ENCODE measurements at places on chromosomes 3 and 15.

- DNase-seq = no peak
Measured at GRCh38 chr3:119978554-119979208, 115.6 kb downstream of the GSK3B start.

- DNase-seq = no peak
Measured at GRCh38 chr3:151761581-151761980, 27.9 kb downstream of the AADACL2 start.

GRCh38 chr3:134797741-134798451 lies 2.8 kb downstream of the EPHB1 start:
- DNase-seq = no peak

DNA sequence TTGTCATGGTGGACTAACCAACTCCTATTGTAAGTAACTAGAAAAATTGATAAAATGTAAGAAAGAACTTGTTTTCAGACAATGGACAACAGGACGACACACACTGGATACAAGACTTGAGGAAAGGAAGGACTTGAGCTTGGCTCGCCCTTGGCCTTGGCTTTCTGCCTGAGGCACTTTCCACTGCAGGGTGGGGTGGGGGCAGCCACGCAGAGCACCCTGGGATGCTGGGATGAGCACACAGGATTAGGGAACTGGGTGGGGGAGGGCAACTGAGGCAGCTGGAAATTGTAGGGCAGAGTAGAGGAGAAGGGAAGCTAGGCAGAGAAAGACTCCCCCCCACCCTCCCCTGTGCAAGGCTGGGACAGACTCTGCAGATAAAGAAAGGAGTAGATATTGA lies 25.5 kb upstream of the HHATL start:
- DNase-seq = no peak

- no peak for DNase-seq
Measured at GRCh38 chr3:36876181-36876936, 68.5 kb downstream of the TRANK1 start.

DNA sequence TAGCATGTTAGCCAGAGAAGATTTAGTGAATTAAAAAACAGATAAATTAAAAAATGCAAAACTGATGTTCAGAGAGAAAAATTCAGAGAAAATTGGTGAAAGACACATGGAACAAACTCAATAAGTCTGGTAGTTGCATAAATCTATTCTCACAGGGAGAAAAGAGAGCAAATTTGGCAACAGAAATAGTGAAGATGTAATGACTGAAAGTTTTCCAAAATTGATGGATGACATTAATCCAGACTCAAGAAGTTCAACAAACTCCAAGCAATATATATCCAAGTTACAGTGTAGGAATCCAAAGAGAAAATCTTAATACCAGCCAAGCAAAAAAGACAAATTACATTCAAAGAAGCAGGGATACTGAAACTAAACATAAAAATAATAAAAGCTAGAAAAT lies 302.7 kb upstream of the ARPP21 start:
- DNase-seq = no peak

DNA sequence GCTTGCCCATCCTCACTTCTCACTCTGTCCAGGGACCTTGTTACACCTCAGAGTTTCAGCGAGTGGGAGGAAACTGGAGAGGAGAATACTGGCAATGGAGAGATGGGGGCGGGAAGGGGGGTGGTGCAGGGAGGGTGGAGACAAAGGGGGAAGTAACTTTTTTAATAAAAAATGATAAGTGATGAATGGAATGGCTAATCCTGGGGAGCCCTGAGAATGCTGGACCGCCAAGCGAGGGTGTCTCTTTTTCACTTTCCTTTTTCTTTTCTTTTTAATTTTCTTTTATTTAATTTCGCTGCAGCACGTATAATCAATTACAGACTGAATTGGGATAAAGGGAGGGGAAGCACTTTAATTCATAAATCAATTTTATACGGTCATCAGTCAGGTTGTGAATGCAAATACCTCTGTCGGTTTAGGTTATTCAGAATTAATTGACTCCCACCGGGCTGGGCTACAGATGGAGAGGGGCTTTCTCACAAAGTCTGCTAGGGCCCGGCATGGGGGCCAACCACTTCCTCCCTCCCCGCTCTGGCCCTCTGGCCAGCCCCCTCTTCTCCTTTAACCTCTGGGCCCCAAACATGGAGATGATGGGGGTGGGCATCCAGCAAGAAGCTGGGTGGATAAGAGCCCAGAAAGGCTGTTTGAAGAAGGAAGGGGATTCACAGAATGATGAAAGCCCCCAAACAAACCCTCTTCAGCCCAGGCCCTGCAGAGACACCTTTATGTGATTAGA lies 106.8 kb upstream of the BOC start:
- DNase-seq = no peak

- peak; percentile 70 for DNase-seq
Measured at GRCh38 chr3:108453565-108453964, 56.8 kb downstream of the MYH15 start.

- no peak for DNase-seq
Measured at GRCh38 chr3:17972030-17972429, 229.6 kb upstream of the TBC1D5 start.

DNA sequence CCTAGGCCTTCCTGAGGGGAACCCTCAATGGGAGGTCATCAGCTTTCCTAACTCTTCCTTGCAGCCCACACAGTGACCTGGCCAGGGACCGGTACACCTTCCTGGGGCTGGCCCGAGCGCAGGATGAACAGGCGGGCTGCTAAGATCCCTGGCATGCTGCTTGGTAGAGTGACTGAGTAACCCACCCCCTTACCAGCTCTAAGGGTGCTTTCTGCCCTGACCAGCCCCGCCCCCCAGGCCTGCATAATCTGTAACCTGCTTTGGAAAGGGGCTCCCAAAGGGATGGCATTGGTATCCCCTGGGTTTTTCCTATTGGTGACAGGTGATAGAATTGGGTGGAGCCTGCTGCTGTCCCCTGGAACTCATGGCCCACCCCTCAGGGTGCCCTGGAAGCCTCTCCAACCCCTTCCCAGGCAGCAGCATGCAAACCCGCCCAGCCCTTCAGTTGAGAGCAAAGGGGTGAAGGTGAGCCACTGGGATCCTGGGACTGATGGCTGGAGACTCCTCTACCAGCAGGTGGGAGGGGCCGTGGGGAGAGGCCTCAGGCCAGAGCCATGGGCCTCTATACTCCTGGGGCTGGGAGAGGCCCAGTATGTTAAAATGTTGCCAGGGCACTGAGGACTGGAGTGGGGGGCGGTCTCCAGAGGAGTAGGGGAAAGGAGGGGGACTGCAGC lies 11.1 kb upstream of the KIF7 start:
- DNase-seq = no peak

- no peak for DNase-seq
Measured at GRCh38 chr15:60572541-60573421, 93.8 kb upstream of the ICE2 start.

- no peak for DNase-seq
Measured at GRCh38 chr15:71250936-71251583, 135.8 kb downstream of the THSD4 start.

- DNase-seq = peak; percentile 8
Measured at GRCh38 chr3:170220871-170221270, 1.4 kb upstream of the PRKCI start.

DNA sequence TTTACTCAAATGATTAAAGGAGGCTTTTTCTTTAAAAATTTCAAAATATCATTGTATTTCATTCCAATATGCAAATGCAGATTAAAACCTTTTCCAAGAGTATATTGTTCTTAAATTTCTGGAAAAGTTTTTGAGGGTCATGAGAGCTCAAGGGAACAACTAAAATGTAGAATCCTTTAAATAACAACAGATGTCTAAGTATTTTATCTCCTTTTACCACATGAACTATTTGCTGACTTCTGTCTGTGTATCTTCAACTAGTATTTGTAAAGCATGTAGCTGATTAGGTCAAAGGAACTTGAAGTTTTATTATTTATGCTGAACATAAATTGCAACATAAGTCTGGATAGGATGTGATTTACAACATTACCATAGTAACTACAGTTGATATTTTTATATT lies 402.6 kb downstream of the CNTN6 start:
- no peak for DNase-seq

- DNase-seq = no peak
Measured at GRCh38 chr3:150759319-150759718, 3.6 kb downstream of the SIAH2 start.

GRCh38 chr3:107242579-107242978 lies 134.7 kb upstream of the CCDC54 start:
- no peak for DNase-seq

DNA sequence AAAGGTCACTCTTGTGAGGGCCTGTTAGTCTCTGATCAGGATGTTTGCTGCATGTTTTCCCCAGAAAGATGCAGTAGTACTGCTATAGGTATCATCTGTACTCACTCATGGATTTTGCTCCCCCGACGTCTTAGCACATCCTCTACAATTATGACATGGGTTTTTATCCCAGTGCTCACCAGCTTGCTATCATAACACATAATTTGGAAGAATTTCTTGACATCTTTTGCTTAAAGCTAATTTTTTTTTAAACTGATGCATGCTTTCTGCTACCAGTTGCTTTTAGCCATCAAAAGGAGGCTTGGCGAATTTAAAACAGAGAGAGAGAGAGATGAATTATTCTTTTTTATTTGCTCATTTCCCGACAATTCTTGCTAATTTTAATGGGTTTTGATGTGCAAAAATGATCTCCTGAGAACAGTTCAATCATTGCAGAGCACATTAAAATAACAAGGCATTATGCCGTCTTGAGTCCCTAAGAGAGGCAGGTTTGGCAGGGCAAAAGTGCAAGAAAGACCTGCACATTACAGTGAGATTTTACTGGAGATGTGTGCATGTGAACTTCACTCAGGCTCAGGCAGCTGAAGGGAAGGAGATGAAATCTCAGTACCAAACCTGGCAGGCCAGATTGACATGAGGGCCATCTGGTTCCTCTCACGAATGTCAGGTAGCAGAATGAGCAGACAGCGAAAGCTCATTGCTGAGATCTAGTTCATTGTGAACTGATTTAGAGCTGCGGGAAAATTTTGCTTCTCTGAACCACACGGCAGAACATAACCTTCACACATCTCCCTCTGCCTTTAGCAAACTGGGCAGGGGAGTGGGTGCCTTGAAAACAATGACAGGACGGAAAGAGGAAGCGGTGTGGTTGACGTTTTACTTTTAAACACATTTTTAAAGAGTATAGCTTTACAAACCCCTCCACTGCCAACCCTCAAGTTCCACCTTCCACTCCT lies 25.9 kb upstream of the GOLGA8B start:
- DNase-seq = no peak

GRCh38 chr3:156416846-156417558 lies 137.9 kb downstream of the SSR3 start:
- DNase-seq = peak; percentile 45

- DNase-seq = no peak
Measured at GRCh38 chr3:277873-278272, 81.3 kb downstream of the CHL1 start.

DNA sequence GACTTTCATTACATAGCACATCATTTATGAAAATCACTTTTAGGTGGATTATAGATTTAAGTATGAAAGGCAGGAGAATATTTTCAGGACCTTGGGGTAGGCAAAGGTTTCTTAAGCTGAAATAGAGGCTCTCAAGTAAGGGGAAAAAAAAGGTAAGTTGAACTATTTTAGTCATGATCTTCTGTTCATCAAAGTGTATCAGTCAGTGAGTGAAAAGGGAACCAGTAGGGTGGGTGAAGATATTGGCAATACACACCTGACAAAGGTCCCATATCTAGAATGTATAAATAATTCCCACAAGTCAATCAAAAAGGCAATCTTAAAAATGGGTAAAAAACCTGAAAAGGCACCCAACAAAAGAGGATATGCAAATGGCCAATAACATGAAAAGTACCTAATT lies 218.6 kb downstream of the KLF13 start:
- no peak for DNase-seq

- DNase-seq = no peak
Measured at GRCh38 chr15:77547801-77548588, 84.7 kb downstream of the LINGO1 start.

- no peak for DNase-seq
Measured at GRCh38 chr15:101029971-101030661, 111.0 kb downstream of the LRRK1 start.

GRCh38 chr15:63449731-63450130 lies 54.7 kb upstream of the USP3 start:
- no peak for DNase-seq

- DNase-seq = no peak
Measured at GRCh38 chr3:187709155-187709554, 6.8 kb upstream of the RTP2 start.

DNA sequence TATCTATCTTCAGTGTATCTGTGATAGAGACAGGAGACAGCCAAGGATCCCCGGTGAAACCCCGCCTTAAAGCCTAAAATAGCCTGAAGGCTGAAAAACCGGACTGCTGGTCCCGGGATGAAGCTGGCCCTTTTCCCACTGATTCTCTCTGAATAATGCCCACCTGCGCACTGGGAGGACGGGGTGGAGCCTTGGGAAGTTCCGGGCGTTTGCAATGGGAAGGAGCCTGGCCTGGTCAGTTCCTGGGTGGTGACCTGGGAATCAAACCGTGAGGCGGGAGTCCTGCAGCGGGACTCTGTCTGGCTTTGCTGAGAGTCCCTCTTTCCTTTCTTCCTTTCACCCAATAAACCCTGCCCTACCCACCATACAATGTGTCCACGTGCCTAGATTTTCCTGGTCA lies 157.9 kb downstream of the C3orf38 start:
- DNase-seq = no peak

DNA sequence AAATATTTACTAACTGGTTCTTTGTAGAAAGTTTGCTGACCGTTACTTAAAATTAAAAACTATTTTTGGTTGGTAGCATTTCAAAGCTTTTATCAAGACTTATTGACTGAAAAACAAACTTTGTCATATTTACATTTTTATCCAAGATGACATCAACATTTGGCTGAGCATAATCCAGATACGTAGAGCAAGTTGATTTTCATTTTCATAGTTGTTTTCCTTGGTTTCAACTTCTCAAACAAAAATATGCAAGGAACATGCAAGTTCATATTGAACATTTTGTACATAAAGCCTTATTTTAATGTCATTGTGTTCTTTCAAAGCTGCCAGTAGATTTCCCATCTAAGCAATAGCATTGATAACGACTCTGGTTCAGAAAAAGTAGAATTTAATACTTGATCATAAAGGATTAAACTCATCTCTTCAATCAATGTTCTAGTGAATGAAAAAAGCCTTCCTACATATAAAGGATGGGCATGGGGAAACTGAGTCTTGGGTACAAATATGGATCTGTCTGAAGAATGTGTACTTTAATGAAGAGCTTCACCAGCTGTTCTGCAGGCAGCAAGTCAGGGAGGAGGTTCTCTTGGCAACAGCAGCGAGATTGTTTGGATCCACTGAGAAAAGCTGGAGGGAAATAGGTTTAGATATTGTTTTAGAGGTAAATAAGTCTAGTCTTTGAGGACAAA lies 5.6 kb downstream of the RAB8B start:
- DNase-seq = no peak

DNA sequence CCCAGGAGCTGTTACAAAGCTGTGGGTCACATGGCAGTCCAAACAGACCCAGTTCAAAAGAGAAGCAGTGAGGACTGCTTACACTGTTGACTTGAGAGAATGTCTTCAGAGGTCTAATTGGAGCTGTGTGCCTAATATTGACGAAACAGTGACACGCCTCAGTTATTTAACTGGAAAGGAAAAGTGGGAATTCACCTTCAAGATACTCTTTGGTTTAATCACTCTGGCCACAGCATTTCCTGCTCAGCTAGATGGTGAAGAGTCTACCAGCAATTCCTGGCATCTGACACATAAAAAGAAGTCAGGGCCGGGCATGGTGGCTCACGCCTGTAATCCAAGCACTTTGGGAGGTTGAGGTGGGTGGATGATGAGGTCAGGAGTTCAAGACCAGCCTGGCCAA lies 326.4 kb downstream of the SV2B start:
- no peak for DNase-seq

- DNase-seq = no peak
Measured at GRCh38 chr15:45842151-45842550, 207.3 kb downstream of the SQOR start.

- no peak for DNase-seq
Measured at GRCh38 chr3:105904678-105905284, 36.0 kb upstream of the CBLB start.

- DNase-seq = peak; percentile 57
Measured at GRCh38 chr15:51281368-51281967, 56.9 kb downstream of the CYP19A1 start.

All from fibroblast of upper back skin (primary cell).